ENCODE measurements at places on chromosomes 4 and X.

GRCh38 chr4:185833055-185833598 is 21.1 kb upstream of the SORBS2 start:
- peak; percentile 42 for DNase-seq

- no peak for DNase-seq
Measured at GRCh38 chr4:82484996-82485783, 54.8 kb downstream of the ENOPH1 start.

DNA sequence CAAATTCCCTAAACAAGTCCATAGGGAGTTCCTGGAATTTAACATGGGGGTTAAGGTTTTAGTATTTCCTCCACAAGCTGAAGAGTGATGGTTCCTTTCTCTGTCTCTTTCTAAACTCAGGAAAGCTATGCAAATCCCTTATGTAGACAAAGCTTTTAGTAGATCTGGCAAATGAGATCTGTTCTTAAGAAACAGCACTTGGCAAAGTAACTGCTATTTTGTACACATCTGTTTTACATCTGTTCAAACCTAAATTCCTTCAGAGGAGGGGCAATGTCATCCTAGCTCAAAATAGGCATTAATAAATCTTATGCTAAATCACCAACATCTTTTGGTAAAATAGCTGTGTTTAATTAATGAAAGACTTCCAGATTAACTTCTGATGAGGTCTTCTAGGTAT is 137.8 kb upstream of the TBC1D9 start:
- DNase-seq: peak; percentile 93

DNA sequence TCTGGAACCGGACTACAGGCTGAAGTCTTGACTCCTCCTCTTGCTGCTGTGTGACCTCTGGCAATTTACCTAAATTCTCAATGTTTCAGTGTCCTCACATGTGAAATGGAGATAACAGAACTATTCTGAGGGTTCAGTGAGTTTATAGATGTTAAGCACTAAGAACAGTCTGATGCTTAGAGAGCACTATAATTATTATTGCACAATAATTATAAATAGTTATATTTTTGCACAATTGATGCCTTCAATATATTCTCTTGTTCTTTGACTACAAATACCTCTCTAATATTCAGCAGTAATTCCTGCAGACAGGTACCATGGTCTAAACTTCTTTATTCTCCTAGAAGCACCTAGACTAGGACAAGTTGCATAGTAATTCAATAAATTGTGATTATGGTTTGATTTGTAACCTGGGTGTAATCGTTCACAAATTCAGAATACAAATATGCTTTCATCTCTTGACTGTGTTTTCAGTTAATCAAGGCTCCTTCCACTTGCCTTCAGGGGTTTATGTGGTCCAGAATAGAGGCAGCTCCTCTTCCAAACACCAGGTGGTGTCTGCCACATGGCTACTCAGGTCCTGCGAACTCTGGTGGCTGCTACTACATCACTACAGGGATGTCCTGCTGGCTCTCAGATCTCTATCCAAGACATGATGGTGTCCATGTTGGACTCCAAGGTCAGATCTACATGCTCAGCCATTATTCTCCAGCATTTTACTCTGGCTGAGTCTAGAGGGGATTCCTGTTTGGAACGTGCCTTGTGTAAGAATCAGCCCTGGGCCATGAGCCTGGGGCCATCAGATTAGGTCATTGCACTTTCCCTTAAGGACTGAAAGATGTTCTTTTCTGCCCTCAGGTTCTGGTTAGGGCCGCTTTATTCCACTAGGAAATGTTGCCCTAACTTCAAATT is 103.4 kb downstream of the QRFPR start:
- no peak for DNase-seq

GRCh38 chr4:3715061-3715854 is 50.9 kb upstream of the ADRA2C start:
- no peak for DNase-seq

DNA sequence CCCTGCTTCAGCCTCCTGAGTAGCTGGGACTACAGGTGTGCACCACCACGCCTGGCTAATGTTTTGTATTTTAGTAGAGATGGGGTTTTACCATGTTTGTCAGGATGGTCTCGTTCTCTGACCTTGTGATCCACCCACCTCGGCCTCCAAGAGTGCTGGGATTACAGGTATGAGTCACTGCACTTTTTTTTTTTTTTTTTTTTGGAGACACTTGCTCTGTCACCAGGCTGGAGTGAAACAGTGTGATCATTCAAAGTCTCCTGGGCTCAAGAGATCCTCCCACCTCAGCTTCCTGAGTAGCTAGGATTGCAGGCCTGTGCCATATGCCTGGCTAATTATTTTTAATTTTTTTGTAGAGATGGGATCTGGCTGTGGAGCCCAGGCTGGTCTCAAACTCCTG is 338.8 kb downstream of the PPP3CA start:
- DNase-seq: no peak

GRCh38 chr4:104756837-104757236 is 262.1 kb upstream of the CXXC4 start:
- no peak for DNase-seq

DNA sequence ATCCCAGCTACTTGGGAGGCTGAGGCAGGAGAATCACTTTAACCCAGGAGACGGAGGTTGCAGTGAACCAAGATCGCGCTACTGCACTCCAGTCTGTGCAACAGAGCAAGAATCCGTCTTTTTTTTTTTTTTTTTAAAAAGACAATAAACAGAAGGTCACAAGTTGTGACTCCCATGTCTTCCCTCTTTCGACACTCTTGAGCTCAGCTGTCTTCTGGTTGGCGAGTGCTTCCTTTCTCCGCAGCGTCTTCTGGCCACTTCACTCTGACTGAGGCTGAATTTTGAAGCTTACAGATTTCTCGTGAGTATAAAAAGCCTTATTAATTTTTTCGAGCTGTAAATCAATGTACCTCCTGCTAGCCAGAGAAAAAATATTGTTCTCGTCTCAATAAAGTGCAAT is 124.9 kb downstream of the STOX2 start:
- no peak for DNase-seq

GRCh38 chr4:52694936-52695335 is 35.8 kb upstream of the USP46 start:
- peak; percentile 60 for DNase-seq

- no peak for DNase-seq
Measured at GRCh38 chr4:106409901-106410889, 41.6 kb upstream of the GIMD1 start.

GRCh38 chrX:39470588-39471407 is 627.0 kb downstream of the BCOR start:
- DNase-seq: peak; percentile 94

DNA sequence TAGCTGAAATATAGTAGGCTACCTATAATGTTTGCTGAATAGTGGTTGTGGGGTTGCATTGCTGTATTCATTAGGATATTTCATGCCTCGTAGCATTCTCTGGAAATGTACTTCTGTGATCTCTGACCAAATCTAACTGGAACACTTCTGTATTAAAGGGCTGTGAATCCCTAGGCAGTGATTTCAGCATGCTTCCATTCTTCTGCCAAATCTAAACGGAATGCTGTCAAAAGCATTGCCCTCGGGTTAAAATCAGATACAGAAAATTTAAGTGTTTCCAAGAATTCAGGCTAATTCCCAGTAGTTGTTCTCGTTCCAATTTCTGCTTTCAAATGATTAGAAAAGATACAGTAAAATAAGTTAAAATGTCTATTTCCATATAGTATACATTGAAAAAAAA is 1847.5 kb upstream of the IGFBP7 start:
- DNase-seq: no peak

DNA sequence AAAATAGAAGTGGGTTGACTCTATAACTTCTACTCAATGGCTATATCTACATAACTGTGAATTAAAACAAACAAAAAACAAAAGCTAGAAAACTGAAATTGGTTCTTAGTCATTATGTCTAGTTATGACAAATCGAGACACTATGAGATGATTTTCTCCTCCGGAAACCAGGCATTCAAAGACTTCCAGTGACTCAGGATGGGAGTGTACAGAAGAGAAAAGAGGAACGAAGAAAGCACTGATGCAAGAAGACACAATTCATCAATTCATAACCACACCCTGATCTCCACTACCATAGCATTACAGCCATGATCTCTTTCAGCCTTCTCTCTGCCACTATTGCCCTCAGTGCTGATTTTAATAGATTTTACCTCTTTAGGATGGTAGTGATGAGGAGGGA is 253.6 kb downstream of the CBLL2 start:
- no peak for DNase-seq

GRCh38 chr4:11152684-11153083 is 276.0 kb downstream of the HS3ST1 start:
- peak; percentile 37 for DNase-seq

DNA sequence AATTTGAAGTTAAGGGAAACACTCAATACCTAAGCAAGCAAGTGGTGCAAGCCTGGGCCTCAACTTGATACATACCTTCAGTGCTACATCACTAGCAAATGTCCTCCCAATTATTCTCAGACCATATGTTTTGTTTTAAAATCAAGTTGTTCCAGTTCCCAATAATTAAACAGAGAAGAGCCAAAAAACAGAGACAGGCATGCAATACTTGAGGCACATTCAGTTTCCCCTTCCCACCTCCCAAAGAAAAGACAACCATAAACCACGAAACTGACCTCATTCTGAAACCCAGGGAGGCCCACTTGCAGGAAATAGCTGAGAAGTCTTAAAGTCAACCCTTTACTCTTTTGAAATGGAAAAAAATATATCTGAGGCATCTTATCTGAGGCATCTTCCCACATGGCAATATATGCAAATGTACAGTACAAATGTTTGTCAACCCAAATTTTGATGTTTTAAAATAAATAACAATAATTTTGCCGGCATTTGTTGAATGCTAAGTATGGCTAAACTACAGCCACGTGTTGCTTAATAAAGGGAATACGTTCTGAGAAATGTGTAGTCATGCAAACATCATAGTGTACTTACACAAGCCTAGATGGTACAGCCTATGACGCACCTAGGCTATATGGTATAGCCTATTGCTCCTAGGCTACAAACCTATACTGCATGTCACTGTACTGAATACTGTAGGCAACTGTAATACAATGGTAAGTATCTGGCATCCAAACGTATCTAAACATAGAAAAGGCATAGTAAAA is 147.5 kb downstream of the TSPAN5 start:
- peak; percentile 63 for DNase-seq

DNA sequence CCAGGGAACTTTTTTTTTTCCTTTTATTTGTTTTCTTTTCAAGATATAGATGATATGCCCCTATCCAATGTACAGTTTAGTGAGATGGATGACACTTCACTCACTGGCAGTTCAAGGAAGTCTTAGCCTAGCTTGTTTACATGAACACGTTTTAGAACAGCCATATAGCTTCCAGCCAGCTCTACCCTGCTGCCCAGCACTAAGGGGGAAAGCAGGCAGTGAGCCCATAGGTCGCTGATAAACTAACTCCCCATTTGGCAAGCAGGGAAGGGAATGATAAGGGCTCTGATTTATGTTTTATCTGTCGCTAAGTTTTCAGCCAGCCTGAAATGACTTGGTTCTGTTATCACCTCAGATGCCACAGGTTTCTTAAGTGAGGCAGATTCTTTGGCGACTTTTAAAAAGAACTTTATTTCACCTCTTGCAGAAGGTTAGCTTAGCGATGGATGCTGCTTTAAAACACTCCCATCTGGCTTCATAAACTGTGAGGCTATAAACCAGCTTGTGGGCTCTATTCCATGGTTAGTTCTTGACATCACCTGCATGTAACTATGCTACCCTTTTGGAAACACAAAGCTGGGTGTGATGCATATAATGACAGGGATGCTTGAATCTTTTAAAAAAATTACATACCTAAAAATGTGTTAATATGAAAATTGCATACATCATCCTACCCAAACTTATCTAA is 348.4 kb downstream of the FBXO8 start:
- peak; percentile 69 for DNase-seq

DNA sequence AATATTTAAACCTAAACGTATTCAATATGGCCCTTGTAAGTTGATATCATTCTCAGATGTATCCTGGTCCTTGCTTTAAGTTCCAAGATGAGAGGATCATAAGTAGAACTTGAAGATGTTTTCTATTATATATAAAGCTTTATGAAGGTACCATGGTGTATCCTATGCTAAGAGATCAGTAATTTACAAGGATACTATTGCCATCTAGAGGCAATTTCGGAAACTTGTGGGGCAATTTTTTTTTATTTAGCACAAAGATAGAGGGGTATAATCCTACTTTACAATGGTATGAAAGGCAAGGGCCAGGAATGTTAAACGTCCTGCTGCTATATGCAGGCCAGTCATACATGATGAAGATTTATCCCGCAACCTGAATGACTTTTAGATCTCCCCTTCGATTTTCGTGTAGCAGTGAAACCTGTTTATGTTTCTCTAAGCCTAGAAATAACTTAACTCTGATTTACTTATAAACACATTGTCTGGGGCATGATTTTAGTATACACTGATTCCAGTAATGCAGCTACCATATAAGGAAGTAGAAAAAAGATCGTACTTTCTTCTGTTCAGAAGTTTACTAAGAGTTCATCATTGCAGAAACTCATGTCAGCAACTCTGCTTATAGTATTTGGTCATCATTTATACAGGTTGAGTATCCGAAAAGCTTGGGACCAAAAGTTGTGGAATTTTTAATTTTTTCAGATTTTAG is 2.6 kb downstream of the SLC25A31 start:
- peak; percentile 50 for DNase-seq

- no peak for DNase-seq
Measured at GRCh38 chrX:63959975-63960374, 175.0 kb upstream of the ARHGEF9 start.

DNA sequence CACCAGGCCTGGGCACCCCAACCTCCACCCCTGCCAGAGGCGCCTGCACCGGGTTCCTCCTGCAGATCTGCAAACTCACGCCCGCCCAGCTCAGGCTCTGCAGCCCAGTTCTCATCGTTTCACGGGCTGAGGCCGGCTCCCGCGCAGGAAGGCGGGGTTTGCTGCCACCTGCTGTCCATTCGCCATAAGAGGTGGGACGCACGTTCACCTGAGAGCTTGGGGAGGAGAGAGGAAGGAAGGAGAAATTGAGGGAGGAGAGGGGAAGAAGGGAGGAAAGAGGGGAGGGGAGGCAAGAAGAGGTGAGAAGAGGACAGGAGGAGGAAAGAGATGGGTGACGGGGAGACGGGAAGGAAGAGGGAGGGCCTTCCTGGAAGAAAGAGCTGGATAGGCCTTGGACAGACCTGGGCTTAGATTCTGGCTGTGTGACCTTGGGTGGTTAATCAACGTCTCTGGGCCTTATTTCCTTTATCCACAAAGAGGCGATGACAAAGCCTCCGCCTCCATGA is 114.5 kb downstream of the ADRA2C start:
- peak; percentile 63 for DNase-seq

GRCh38 chr4:76022031-76022430 is 1.3 kb downstream of the CXCL10 start:
- no peak for DNase-seq

- DNase-seq: peak; percentile 94
Measured at GRCh38 chr4:5710961-5711478, at the start of gene EVC. Gene EVC (plus strand): TSS chr4:5711201. CDS start chr4:5711381, 180 bp downstream.

- DNase-seq: no peak
Measured at GRCh38 chrX:153511784-153512500, 5.5 kb upstream of the ATP2B3 start.

DNA sequence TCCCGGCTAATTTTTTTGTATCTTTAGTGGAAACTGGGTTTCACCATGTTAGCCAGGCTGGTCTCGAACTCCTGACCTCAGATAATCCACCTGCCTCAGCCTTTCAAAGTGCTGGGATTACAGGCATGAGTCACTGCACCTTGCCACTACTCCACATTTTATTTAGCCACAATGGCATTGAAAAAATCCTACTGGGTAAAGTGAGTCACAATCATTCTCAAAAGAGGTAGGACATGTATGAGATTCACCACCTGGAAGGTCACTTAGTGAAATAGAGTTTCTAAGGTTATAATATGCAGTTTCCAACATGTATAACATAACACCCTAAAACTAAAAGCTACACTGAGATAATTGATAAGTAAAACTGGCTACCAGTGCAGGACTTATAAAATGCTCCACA is 159.2 kb downstream of the BTC start:
- no peak for DNase-seq
